ENCODE measurements at places on chromosomes 4 and X. TPM values are rescaled to one million over a fixed set of nuclear protein-coding genes. Genes with fewer than 3 reads are reported as not detected.

ZDHHC15 gene
- total RNA-seq = 3.1 TPM

ERAS gene
- not detected for total RNA-seq

- DNase-seq = no peak
- no peaks in the 10 kb centered on the region for H3K4me1 ChIP-seq
- H3K27ac ChIP-seq = no peak overlapping the region
- no peak overlapping the region for H3K4me3 ChIP-seq
- no peaks in the 10 kb centered on the region for H3K27me3 ChIP-seq
Observed at GRCh38 chr4:117800636-117801035, 233.7 kb upstream of the NDST3 start.

DNA sequence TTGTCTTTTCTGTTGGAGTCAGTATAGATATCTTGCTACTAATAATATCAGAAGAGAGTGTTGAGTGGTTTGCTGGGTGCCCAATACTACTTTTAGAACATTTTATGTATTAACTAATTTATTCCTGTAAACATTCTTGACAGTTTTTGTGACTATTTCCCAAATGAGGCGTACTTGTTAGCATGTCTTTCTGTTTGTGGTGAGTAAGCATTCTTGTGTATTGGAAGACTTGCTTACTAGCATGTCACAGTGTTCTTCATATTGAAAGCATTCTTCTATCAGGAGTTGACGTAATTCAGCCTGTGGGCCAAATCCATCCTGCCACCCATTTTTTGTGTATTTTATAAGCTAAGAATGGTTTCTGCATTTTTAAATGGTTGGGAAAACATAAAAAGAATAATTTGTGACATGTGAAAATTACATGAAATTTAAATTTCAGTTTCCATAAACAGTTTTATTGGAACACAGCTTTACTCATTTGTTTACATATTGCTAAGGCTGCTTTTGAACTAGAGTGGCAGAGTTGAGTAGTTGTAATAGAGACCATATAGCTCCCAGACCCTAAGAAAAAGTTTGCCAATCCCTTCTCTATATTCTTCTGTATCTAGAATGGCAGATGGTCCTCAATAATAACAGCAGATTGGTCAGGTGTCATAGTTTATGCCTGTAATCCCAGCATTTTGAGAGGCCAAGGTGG, 20.4 kb downstream of the REPS2 start:
- DNase-seq = no peak
- H3K4me1 ChIP-seq = no peaks in the 10 kb centered on the region
- H3K27ac ChIP-seq = no peak overlapping the region
- no peaks in the 10 kb centered on the region for H3K36me3 ChIP-seq
- no peak overlapping the region for H3K4me3 ChIP-seq

DNA sequence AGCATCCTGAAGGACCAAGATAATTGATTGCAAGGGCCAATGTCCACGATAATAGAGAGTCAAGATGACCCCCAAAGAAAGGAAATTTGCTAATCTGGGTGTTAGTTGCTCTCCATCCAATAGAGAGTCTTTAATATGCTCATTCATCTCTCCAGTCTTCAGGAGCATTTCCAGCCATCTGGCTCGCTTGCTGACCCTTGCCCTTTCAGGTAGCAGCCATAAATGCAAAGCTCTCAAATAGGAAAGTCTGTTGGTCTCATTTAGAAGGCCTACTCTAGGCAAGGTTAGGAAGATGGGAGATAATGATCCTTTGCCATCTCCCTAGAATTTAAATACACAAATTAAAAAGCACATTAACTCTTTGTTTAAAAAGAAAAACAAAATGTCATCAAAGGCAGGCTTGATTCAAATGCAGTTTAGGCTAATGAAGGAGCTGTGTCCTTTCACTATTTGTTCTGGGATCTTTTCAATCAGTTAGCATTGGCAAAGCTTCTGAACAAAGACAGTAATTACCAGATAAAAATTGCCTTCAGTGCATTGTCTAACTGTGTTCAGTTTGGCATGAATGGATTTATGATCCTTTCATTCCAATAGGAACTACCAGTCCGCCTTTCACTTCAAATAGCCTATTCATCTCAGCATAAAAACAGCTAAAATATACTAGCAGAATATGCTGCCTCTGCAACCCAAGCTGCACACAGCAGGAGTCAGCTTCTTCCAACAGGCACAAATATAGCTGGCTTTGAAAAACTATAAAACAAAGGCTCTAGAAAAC, 49.6 kb upstream of the ATXN3L start:
- no peaks in the 10 kb centered on the region for H3K4me1 ChIP-seq
- no peak for DNase-seq
- H3K27me3 ChIP-seq = no peaks in the 10 kb centered on the region
- no peak overlapping the region for H3K27ac ChIP-seq

DNA sequence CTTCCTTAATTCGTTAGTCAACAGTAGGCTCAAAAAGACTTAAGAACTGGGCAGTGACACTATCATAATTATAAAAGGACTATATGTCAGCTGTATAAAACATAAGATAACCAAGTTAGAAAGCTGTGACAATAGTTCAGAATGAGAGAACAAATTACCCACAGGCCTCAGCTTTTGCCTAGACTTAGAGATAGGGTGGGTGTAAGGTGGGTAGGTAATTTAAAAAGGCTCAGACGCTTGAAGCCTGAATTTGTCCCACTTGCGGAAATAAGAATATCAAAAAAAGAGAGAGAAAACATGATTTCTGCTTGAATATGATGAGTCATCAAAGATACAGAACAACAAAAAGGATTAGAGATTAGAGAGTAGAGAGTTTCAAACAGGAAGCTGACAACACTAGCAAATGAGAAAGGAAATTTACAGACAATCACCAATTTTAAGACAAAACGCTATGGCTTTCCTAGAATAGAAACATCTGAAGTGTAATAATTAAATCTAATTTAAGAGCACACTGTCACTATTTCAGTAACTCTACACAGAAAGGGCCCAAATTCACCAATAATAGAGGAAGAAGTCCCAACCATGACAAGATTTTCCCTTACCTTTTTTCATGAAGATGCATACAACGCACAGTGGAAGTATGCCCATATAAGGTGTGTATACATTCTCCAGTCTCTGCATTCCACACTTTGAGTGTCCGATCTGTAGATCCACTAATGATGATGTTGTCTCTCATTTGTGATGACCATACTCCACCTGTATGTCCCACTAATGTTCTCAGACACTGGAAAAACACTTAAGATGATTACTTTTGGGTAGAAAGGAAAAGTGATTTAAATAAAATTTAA, 208.1 kb downstream of the FBXW7 start:
- peaks cover 4% of the 10 kb centered on the region for H3K4me1 ChIP-seq
- peaks cover 96% of the 10 kb centered on the region for H3K36me3 ChIP-seq
- DNase-seq = no peak
- no peaks in the 10 kb centered on the region for H3K27me3 ChIP-seq
- no peak overlapping the region for H3K4me3 ChIP-seq

- no peak for DNase-seq
- peak overlapping the region; percentile 66 for H3K4me3 ChIP-seq
- peaks cover 81% of the 10 kb centered on the region for H3K27me3 ChIP-seq
- H3K4me1 ChIP-seq = peaks cover 17% of the 10 kb centered on the region
- H3K36me3 ChIP-seq = no peaks in the 10 kb centered on the region
Observed at GRCh38 chrX:137427816-137428215, 138.1 kb upstream of the ZIC3 start.

- H3K27ac ChIP-seq = peak overlapping the region; percentile 68
- no peak for DNase-seq
- no peaks in the 10 kb centered on the region for H3K36me3 ChIP-seq
- peaks cover 41% of the 10 kb centered on the region for H3K4me1 ChIP-seq
- no peak overlapping the region for H3K4me3 ChIP-seq
Observed at GRCh38 chrX:130084631-130085237, 25.6 kb downstream of the ELF4 start.

- H3K4me1 ChIP-seq = no peaks in the 10 kb centered on the region
- H3K4me3 ChIP-seq = no peak overlapping the region
- no peaks in the 10 kb centered on the region for H3K36me3 ChIP-seq
Observed at GRCh38 chrX:134526399-134526798, 66.4 kb downstream of the HPRT1 start.

DNA sequence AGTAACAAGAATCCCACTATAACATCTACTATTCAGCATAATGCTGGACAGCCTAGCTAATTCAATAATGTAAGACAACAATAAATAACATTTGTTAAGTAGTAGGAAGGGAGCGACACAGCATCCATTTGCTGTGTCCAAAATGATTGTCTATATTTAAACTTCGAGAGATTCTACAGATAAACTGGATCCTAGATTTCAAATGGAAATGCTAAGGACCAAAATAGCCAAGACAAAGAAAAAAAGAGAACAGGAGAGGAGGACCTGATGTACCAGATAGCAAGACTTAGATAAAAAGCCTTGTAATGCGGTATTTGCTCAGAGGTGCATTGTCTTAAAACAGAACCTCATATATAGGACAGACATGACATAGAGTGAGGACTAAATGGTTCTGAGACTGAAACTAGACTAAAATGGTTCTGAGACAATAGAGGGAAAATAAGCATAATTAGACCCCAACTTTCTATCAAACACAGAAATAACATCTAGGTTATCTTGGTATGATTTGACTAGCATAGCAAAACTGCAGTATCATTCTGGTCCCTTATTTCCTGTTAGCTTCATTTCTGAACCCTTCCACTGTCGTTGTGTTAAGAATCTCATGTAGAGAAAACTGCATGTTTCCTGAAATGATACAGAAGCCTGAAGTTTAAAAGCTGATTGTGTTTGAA, 3.8 kb downstream of the HPGDS start:
- H3K4me1 ChIP-seq = peaks cover 15% of the 10 kb centered on the region
- DNase-seq = no peak
- no peaks in the 10 kb centered on the region for H3K27me3 ChIP-seq
- no peaks in the 10 kb centered on the region for H3K36me3 ChIP-seq

- no peaks in the 10 kb centered on the region for H3K4me1 ChIP-seq
- H3K4me3 ChIP-seq = no peak overlapping the region
Observed at GRCh38 chr4:164802301-164802901, 48.5 kb downstream of the SMIM31 start.

SPANXD gene
- not detected for total RNA-seq

GRCh38 chr4:89301902-89302301, 5.7 kb downstream of the GPRIN3 start:
- peak overlapping the region; percentile 3 for H3K4me3 ChIP-seq
- DNase-seq = no peak
- H3K4me1 ChIP-seq = peaks cover 74% of the 10 kb centered on the region
- H3K27ac ChIP-seq = peak overlapping the region; percentile 85
- H3K36me3 ChIP-seq = no peaks in the 10 kb centered on the region

DNA sequence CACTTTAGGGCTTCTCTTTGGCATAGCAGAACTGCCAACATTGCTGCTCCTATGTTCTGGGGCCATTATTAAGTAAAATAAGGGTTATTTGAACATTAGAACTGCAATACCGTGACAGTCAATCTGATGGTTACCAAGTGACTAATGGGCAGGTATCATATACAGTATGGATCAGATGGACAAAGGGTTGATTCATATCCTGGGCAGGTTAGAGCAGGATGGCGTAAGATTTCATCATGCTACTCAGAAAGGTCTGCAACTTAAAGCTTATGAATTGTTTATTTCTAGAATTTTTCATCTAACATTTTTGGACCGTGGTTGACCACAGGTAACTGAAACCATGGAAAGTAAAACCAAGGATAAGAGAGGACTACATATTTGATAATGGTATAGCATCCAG, 40.9 kb downstream of the BRCC3 start:
- no peaks in the 10 kb centered on the region for H3K4me1 ChIP-seq
- DNase-seq = no peak
- H3K4me3 ChIP-seq = no peak overlapping the region
- peaks cover 8% of the 10 kb centered on the region for H3K36me3 ChIP-seq
- no peaks in the 10 kb centered on the region for H3K27me3 ChIP-seq
- H3K27ac ChIP-seq = no peak overlapping the region
